ENCODE measurements at places on chromosomes 6 and 20.

DNA sequence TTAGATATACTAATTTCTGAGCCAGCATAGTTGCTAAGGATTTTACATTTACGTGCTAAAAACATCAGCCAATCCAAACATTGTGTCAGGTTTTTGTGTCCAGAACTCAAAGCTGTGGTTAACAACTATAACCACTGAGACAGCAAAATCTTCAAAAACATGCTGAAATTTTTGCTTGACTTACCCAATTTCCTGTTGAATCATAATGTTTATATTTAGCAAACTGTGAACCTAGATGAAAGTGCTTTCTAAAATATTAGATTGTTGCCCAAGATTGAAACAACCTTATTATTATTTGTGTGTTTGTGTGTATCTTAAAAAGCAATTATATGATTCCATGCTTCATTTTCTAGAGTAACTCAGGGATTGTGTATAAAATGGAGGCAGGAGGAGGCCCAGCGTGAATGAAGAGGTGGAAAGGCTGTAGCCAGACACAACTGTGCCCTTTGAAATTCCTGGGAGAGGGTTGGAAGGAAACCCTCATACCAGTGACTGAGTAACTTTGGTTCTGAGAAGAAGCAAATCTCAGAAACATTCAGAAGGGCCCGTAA lies 48.0 kb downstream of the ARMC2 start:
- DNase-seq = no peak

- DNase-seq = no peak
Measured at GRCh38 chr6:165110860-165111259, 198.5 kb downstream of the C6orf118 start.

DNA sequence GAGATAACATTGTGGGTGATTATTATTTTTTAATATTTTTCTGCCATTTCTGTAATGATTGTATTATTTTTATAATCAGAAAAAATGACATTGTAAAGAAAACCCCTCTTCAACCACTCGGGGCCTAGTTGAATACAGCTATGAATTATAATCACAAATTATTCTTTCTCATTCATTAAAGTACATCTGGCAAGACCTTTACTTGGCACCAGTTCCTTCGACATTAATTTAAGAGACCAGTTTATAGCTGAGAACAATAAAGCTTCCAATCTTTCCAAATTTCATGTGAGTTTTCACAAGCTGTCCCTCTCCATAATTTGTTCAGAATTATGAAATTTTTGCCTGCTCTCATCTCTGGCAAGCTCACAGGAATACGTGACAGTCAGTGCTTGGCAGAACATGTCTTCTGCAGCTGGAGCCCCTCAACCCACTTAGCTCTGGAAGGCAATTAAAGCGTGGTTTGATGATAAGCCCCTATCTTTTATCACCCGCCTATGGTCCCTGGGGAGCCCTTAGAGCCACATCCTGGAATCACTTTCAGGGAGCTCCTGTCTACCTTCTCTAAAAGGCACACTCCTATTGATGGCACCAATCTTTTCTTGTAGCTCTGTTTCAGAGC lies 237.2 kb upstream of the PRND start:
- no peak for DNase-seq

DNA sequence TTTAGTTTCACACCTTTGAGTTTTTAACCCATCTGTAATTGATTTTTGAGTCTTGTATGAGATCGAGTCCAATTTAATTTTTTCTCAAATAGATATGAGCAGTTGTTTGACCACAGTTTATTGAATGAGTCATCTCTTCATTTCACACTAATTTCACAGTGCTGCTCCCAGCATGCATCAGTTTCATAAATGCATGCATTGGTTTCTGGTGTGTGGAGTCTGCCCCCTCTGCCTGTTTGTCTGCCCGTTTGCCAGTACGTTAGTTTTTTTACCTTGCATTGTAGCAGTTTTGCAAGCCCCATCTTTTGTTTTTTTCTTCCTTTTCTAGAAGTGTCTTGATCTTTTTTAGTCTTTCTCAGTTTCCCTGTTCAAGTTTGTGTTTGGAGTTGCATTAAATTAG lies 11.9 kb downstream of the SLX4IP start:
- DNase-seq = peak; percentile 47

GRCh38 chr6:11277275-11278206 lies 45.1 kb upstream of the NEDD9 start:
- no peak for DNase-seq

GRCh38 chr20:19775353-19776253 lies 17.5 kb downstream of the RIN2 start:
- DNase-seq = no peak

Data from NK-92 treated with Interleukin-12 subunit alpha and Interleukin-12 subunit beta, amount 100 ng/mL, for 24 hours (cell line).